HCEC 1CT (cell line): ENCODE measurements at places on chromosomes 16 and 17.

DNA sequence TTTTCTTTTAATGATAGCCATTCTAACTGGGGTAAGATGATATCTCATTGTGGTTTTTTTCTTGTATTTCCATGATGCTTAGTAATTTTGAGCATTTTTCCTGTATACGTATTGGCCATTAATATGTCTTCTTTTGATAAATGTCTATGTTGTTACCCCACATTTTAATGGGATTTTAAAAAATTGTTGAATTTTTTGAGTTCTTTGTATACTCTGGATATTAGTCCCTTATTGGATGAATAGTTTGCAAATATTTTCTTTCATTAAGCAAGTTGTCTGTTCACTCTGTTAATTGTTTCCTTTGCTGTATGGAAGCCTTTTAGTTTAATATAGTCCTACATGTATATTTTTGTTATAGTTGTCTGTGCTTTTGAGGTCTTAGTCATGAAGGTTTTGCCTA, 79.8 kb downstream of the BCAS3 start:
- DNase-seq = no peak

- no peak for DNase-seq
Measured at GRCh38 chr17:81980707-81981343, 3.4 kb downstream of the ASPSCR1 start.

DNA sequence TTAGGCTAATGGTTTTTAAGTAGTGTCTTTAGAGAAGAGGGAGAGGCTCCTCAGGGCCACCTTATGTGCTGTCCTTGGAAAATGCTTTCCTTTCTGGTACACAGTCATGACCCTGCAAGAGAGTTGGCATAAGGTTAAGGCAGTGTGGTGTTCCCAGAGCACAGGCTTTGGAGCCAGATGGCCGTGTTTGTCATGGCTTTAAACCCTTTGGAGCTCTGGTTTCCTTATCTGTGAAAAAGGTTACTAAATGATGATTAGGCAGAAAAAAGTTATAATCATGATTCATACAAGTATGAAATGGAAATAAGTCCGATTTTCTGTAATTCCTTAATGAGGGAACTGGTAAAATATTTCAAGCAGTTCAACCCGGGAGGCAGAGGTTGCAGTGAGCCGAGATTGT, 13.2 kb downstream of the UTP4 start:
- no peak for DNase-seq

- DNase-seq = no peak
Measured at GRCh38 chr16:2966808-2967191, 2.3 kb upstream of the PAQR4 start.

GRCh38 chr16:67284699-67285646, 5.6 kb downstream of the PLEKHG4 start:
- DNase-seq = peak; percentile 39
